Stimulated activated naive B cell treated with anti-CD40 and anti-IgM and Interleukin-4, amounts not matched to agents 10 μg/mL and 1 μg/mL and 100 μg/mL, for 72 hours (primary cell): ENCODE measurements at places on chromosomes 5 and 9.

DNA sequence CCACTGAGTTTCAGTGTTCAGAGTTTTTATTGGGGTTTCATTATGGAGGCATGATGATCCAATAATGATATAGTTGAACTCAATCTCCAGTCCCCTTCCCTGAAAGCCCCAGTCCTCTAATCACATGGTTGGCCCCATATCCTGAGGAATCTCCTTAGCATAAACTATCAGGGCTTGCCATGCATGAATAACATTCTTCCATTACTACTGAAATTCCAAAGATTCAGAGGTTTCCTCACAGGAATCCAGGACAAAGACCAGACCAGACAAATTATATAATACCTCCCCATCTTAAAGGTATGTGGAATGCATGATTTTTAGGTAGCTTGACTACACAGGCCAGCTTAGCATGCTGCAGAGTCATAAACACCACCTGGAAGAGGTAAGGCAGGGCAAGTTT lies 15.5 kb upstream of the LRRTM2 start:
- no peak for DNase-seq

DNA sequence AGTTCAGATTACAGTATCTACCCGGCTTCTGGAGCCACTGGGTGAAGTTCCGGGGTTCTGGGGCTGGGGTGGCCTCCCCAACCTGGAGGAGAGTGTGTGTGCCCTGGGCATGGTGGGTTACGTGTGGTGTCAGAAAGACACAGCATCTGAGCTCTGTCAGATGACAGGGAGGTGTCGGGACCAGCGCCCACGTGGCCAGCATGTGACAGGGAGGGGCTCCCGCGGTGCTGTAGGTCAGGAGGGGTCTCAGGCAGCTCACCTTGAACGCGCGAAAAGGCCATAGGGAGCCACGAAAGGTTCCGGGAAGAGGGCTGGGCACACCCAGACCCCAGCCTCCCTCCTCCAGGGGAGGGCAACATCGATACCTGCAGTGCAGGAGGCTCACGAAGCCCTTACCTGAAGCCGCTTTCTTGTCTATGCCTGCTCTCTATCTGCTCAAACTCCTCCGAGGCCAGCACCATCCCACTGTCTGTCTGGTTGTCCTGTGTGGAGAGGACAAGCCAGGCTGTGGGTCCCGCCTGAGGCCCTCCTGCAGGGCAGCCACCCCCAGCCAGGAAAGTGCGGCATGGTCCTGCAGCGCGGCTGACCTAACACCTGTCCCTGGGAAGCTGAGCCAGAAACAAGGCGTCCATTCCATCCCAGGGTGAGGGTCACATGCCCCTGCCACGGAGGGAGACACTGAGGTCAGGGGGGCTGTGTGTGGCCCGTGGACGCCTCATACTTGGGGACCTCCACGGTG lies 17.4 kb upstream of the SCGB3A1 start:
- no peak for DNase-seq

DNA sequence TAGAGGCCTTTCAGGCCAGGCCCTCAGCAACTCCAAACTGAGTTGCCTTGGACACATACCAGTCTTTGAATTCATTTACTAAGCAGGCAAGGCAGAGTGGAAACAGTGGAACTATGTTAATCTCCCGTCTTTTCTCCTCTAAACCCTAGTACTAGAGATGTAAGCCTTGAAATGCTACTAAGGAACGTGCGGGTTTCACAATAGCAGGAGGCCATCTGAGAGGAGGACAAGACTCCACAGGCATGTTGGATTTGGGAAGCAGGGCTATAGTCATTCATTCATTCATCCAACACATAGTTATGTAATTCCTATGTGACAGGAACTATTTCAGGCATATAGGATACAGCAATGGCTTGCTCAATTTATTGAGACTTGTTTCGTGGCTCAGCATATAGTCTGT lies 3.3 kb upstream of the OCLN start:
- no peak for DNase-seq

- DNase-seq: no peak
Observed at GRCh38 chr5:56172241-56172640, 60.9 kb downstream of the ANKRD55 start.

DNA sequence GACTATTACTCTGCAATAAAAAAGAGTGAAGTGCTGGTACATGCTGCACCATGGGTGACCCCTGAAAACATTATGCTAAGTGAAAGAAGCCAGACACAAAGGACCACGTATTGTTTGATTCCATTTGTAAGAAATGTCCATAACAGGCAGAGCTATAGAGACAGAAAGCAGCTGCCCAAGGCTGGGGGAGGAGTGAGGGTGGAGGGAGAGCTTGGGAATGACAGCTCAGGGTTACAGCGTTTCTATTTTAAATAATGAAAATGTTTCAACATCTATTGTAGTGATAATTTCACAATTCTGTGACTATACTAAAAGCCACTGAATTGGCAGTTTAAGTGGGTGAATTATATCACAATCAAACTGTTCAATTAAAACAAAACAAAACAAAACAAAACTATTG lies 81.7 kb downstream of the MYO10 start:
- DNase-seq: no peak

DNA sequence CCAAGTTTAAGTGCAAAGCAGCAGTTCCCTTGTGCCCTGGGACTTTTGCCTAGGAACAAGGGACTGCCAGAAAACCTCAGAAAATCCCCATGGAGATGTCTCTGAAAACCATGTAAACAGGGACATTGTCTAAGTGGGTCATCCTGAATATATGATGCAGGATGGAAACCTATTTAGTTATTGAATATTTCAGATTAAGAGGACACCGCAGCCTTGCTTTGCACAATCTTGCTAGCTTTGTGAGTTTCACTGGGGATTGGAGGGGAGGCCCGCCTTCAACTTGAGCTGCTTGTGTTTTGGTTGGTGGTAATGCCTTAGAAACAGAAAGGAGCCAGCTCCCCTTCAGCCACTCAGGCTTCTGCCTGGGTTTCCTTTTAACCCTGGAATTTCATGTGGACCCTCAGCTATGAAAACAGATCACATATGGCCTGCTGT lies 112.8 kb downstream of the C9orf152 start:
- DNase-seq: no peak

- DNase-seq: no peak
Observed at GRCh38 chr5:79850316-79850822, 140.7 kb downstream of the MTX3 start.

- no peak for DNase-seq
Observed at GRCh38 chr5:101160002-101160401, 256.9 kb upstream of the ST8SIA4 start.

- no peak for DNase-seq
Observed at GRCh38 chr5:172658961-172659501, 18.0 kb downstream of the NEURL1B start.

- no peak for DNase-seq
Observed at GRCh38 chr9:79189511-79189924, 382.2 kb upstream of the TLE4 start.

DNA sequence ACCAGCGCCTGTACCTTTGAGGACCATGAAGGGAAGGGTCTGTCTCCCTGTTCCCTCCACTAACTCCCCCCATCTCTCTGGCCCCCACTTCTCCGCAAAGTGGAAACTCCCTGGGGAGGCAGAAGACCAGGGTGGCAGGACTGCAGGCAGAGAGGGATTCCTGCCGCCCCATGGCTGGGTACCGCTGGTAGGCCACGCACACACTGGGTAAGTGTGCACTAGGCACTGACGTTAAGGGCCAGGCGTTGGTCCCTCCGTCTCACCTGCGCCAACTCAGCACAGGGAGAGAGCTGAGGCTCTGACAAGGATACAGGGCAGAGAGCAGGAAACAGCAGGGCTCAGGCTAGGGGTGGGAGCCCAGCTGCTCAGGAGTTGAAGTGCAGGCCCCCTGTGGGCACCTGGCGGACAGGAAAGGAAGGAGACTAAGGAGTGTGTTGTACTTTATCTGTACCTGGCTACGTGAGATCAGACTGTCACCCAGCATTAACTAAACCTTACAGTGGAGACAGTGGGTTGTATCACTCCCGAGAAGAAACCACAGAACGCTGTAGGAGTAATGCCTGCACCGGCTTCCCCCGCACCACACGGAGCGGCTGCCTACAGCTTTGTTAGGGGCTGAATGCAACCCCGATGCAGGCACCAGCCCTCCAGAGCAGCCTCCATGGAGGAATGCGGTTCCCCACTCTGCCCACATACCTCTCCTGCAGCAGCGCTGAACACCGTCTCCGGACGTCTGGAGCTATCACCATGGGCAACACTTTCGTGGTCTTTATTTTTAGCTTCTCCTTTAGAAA lies 34.2 kb upstream of the CLPTM1L start:
- DNase-seq: no peak

- DNase-seq: no peak
Observed at GRCh38 chr5:135887881-135888614, 7.6 kb downstream of the IL9 start.

GRCh38 chr5:143231416-143231815 lies 172.1 kb downstream of the NR3C1 start:
- no peak for DNase-seq

DNA sequence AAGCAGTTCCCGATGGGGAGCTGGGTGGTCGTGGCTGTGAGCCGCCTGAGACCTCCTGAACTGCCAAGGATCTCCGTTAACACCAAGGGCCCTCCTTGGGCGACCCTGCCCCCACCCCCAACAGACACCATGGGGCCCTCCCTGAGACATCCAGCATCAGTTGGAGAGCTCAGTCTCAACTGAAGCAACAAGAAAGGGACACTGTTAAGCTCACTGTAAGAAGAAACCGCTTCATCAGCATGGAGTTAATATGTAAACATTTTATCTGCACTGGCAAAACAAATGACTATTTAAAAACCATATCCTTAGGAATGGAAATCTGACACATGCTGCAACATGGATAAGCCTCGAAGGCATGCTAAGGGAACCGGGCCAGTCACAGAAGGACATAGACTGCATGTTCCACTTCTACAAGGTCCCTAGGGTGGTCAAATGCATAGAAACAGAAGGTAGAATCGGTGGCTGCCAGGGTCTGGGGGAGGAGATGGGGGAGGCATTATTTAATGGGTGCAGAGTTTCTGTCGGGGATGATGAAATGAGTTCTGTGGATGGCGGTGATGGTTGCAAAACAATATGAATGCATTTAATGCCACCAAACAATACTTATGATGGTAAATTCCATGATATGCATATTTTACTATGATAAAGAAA lies 47.4 kb downstream of the ROR2 start:
- no peak for DNase-seq

- DNase-seq: no peak
Observed at GRCh38 chr5:107523029-107523680, 147.6 kb downstream of the EFNA5 start.

- no peak for DNase-seq
Observed at GRCh38 chr9:109856785-109857184, 76.8 kb downstream of the PALM2AKAP2 start.

GRCh38 chr5:180069589-180070247 lies 1.8 kb downstream of the RNF130 start:
- no peak for DNase-seq

- no peak for DNase-seq
Observed at GRCh38 chr9:76586390-76587314, 127.7 kb downstream of the GCNT1 start.

GRCh38 chr5:90940227-90940995 lies 381.8 kb downstream of the ADGRV1 start:
- peak; percentile 18 for DNase-seq

DNA sequence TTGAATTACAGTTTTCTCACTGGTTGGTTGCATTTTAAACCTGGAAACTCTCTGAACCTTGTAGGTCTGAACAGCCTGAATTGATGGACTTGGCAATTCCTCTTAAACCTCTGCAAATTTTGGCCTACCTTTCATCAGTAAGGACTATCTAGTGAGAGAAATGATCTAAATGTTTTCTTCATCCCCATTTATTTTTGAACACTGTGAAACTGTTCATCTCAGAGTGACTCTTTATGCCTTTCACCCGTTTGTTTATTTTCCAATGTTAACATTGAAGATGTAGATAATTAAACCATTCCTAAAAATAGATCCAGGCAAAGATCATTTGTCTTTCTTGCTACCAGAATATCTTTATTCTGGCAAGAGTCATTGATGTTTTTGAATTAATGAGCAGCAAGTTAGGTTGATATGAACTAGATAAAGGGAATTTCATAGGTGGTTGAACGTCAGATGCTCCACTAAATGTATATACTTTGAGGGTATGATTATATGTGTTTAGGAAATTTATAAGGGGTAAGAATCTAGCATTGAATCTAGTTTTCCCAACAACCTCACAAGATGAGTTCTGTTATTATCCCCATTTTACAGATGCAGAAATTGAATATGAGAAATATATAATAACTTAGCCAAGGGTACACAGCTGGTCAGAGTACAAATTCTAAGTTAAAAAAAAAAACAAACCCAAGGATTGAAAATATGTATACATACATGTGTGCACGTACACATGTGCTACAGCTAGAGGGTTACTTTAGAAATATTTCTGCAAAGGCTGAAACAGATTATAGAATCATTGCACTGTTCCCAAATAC lies 3.4 kb downstream of the CPEB4 start:
- DNase-seq: no peak

DNA sequence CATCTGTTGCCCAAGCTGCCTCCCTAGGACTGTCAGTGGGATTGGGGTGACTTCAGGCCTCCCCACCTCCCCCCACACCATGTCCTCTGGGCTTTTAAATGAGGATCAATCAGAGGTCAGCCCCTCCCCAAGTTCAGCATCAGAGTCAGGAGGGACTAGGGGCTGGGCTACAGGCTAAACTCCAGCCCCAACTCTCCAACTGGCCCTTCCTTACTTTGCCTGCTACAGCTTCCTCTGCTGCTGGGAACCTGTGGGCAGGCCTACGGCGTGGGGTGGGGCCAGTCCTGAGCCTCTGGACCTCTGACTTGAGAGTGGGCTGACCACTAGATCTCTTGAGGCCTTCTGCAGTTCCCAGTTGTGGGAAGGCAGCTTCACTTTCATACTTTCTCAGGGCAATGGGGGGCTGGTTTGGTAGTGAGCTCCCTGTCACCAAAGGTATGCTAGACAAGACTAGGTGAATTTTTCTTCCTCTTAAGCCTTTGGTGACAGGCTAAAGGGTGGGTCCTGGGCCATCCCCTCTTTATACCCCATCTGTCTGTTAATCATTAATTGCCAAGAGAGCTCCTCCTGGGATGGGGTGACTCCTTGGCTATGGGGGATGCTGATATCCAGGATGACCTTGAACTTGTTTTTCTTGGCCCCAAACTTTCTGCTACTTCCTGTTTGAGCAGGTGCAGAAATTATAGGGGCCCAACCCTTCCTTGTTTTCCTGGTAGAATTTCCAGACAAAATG lies 10.8 kb upstream of the DAB2IP start:
- no peak for DNase-seq

DNA sequence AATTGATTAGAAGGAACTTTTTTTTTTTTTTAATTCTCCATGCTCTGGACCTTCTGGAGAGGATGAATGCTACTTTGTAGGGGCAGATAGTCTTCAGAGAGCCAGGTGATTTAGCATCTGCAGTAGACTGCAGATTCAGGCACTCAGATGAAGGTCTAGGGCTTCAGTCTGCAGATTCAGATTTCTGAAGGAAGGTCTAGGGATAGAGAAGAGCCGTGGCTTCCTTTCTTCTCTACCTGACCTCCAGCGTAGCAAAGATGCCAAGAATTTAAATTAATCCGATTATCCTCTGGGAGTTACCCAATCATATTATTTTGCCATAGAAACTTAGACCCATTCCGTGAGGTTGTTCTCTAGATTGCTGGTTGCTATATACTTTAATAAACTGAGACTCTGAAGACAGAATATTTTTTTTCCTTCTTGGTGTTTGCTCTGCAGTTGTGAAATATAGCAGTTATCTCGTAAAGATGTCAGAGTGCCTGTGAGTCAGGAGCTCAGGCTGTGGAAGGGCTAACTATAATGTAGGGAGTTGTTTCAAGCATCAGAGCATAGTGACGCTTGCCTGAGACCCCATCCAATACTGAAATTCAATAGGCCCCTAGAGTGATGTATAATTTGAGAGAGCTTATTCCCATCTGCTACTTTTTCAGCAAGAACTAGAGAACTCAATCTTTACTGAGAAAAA lies 132.7 kb upstream of the SLC12A2 start:
- no peak for DNase-seq

GRCh38 chr9:8011974-8012373 lies 212.4 kb upstream of the DMAC1 start:
- no peak for DNase-seq
